ENCODE measurements at places on chromosomes 11 and 22.

DNA sequence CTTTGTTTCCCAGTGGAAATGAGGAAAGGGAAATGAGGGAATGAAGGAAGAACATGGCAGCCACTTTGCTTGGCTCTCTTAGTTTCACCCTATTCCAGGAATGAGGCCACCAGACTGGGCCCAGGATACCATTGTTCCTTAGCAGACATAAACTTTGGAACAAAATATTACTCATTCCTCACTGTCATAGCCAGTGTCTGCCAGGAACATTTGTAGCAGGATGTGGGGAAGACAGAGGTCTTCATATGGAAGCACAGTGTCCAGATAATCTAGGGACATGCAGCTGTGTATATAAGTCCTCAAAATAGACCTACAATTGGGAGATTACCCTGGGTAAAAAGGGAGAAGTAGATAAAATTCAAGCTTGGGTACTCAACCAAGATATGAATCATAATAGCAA, 15.2 kb upstream of the FUT4 start:
- DNase-seq: no peak

DNA sequence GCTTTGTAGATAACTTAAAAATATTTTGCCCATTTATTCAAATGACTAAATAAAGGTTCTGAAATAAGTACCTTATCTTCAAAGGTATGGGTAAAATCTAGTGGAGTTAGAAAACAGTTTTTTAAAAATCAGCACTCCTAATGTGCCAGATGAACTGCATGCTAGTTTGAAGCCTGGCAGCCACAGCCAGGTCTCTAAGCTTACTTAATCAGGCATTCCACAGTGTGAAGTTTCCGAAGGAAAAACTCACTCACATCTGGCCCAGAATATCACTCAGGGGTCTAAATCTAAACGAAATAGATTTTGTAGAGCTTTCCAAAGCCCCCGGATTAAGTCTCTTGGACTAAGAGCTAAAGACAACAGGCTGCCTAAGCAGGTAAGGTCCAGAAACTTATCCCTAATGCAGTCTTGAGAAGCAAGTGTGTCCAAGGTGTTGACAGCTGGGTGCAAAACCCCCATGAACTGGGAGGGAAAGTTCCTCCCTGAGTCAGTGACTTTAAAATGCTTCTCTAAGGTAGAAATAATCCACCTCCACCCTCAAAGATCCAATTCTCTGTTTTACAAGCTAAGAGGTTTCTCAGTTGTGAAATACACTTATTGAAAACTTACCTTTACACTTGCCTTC, 157.6 kb downstream of the FCHSD2 start:
- DNase-seq: no peak

- no peak for DNase-seq
Measured at GRCh38 chr11:14539982-14540421, 19.8 kb upstream of the PSMA1 start.

DNA sequence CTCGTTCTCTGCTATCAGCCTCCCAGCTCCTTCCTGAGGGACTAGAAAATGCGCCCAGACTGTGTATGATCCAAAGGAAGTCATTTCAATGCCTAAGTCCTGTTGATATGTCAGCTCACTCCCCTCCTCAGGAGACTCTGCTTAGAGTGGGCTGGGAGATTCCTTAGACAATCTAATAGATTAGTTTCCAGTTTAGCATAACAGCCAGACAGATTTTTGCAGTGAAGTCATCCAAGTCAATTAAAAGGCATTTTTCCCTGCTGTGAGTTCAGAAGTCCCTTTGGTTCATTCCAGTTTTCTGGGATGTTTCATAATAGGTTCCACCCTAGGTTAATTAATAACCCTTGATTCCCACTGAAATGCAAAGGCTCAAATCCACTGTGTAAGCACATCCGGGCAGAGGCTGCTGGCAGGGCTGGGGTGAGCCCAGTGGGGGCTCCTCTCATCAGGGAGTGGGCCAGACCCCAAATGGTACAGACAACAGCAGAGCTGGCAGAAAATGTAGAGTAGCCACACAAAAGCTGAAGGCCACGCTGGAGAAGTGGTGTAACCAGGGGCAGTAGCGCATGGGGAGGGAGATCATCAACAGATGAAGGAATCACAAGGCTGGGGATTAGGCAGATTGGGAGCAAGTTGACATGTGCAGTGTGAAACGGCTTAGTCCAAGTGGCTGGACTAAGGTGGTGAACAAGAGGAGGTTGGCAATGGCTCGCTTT, 90.6 kb downstream of the SYN3 start:
- DNase-seq: no peak

GRCh38 chr11:17596310-17596669, 49.2 kb downstream of the OTOG start:
- DNase-seq: no peak

DNA sequence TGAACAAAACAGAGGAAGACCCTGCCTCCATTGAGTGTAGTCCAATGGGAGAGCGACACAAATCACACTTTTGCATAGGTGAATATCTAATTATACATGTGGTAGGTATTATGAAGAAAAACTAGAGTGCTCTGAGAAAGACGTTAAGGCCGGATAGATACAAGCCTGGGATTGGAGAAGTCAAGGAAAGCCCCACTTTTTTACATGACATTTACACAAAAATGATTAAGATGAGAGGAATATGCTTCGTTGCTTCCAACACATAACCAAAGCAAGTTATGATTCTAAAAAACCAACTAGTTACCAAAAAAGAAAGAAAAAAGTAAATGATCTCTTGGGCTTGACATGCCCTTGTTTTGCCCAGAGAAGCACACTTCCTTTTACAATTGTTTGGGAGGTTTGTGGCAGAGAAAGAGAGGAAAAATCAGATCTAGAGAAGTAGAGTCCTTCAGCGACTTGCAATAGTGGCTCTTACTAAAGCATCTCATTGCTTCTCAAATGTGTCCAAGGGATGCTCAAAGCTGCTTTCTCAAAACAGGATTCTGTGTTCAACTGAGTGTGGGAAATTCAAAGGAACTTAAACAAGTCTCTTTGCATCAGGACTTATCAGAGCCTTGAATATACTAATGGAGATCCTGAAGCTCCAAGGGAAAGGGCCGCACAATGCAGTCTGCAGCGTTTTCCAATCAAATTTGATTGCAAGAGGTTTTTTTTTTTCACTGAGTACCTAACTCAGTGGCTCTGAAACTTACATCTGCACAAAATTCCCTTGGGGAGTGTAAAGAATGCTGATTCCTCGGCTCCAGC, 38.8 kb downstream of the FLI1 start:
- no peak for DNase-seq

GRCh38 chr11:75524665-75525432, 892 bp downstream of the GDPD5 start:
- no peak for DNase-seq

DNA sequence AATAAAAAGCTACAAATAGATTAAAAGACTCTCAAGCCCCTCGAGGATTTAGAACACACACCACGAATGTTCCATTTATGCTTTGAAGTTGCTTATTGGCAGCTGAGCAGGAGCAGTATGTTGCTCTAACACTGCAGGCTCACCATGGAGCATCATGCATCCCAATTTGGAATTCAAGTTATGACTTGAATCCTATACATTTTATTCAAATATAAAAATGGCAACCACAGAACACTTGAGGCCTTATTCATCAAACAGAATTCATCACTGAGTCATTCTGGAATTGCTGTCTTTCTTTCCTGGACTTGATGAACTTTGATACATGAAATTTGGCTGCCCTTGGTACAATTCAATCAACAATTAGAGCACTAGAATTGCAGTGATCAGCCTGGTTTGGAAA, 24.5 kb upstream of the BLID start:
- DNase-seq: no peak

GRCh38 chr22:48268293-48268692, 1505.8 kb downstream of the TBC1D22A start:
- DNase-seq: no peak

GRCh38 chr11:3008746-3009336, 16.7 kb upstream of the NAP1L4 start:
- DNase-seq: peak; percentile 7

DNA sequence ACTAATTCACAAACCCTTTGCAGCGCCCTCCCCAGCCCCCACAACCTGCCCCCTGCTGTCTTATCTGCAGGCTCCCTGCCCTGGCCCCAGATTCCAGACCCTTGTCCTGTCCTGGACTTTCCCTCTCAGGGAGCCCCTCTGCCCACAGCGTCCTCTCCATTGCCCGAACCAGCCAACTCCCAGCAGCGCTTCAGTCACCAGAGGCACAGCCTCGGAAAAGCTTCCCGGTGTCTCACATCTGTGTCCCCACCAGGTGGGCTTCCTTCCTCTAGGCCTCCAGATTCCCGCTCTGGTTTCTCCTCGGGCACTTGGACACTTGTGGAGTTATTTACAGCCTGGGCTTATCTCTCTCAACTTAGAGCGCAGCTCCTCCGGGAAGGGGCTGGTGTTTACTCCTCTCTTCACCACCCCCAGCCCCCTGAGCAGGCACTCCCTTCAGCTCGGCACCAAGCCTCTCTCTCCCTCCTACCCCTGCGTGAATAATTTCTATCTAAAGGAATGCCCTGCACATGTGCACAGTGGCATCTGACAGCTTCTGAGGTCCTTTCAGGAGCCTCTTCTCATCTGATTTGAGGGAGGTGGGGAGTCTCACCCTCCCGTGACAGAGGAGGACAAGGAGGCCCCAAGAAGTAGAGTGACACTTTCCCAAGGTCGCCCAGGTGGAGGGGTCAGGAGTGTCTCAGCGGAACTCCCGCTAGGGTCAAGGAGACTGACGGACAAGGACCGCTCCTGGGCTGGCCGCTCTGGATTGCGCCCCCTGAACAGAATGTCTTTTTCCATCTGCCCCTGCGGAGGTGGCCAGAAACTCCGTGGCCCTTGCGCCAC, 838 bp downstream of the WNT11 start:
- DNase-seq: no peak

DNA sequence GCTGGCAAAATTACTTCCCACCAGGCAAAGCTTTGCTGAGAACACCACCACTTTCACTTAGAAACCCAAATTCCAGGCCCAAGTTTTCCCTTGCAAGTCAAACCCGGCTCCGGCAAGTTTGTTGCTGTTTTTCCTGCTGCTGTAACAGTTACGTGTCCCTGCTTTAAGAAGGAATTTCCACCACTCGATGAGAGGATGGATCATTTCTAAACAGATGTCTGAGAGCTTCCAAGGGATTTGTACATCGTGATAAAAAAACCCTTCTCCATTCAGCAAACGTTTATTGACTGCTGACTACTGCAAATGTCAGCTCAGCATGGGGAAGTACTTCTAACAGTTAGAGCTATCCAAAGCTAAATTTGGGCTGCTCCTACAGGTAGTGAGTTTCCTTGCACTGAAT, 19.7 kb downstream of the P2RX3 start:
- no peak for DNase-seq

- DNase-seq: no peak
Measured at GRCh38 chr11:5197536-5197935, 2.9 kb downstream of the OR51V1 start.
